ENCODE measurements at places on chromosomes 2 and 18.

- no peak for DNase-seq
- no peak overlapping the region for H3K4me3 ChIP-seq
- H3K36me3 ChIP-seq: no peaks in the 10 kb centered on the region
- no peak overlapping the region for H3K27ac ChIP-seq
- no peaks in the 10 kb centered on the region for H3K27me3 ChIP-seq
- H3K4me1 ChIP-seq: peaks cover 5% of the 10 kb centered on the region
Measured at GRCh38 chr2:121532347-121532766, 1.7 kb downstream of the RNU4ATAC start.

DNA sequence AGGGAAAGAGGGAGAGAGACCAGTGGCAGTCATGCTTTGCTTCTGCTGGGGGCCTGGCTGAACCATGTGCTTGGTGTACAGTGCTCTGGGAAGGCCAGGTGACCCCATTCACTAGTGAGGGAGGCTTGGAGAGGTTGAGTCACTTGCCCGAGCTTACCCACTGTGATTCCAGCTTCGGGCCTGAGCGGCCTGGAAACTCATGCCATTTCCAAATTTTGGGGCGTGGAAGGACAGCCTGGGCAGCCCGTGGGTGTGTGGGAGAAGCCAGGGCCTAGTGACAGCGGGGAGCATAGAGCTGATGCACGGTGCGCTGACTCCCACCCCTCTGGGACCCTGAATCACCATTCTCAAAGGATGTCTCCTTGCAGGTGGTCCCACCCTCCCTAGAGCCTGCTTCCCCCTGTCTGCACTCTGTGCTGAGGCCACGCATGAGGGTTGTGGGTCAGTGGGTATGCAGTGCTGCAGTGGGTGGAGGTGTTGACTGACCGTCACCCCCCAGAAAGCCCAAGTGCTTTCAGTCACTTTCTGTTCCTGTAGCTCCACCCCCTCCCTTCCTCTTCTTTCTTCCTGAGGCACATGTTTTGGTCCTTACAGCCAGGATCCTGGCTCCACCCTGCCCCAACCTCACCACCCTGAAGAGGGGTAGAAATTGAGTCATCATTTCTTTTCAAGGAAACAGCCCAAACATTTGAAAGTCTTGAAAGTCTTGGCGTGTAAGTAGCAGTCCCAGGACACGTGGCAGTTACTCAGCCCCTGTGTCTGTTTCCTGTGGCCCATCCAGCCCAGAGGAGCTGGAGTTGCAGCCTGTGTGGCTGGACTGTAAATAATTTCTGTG is 69.3 kb upstream of the MCFD2 start:
- peaks cover 29% of the 10 kb centered on the region for H3K4me1 ChIP-seq
- no peaks in the 10 kb centered on the region for H3K27me3 ChIP-seq
- H3K27ac ChIP-seq: peak overlapping the region; percentile 52
- H3K36me3 ChIP-seq: peaks cover 25% of the 10 kb centered on the region
- no peak overlapping the region for H3K4me3 ChIP-seq

DNA sequence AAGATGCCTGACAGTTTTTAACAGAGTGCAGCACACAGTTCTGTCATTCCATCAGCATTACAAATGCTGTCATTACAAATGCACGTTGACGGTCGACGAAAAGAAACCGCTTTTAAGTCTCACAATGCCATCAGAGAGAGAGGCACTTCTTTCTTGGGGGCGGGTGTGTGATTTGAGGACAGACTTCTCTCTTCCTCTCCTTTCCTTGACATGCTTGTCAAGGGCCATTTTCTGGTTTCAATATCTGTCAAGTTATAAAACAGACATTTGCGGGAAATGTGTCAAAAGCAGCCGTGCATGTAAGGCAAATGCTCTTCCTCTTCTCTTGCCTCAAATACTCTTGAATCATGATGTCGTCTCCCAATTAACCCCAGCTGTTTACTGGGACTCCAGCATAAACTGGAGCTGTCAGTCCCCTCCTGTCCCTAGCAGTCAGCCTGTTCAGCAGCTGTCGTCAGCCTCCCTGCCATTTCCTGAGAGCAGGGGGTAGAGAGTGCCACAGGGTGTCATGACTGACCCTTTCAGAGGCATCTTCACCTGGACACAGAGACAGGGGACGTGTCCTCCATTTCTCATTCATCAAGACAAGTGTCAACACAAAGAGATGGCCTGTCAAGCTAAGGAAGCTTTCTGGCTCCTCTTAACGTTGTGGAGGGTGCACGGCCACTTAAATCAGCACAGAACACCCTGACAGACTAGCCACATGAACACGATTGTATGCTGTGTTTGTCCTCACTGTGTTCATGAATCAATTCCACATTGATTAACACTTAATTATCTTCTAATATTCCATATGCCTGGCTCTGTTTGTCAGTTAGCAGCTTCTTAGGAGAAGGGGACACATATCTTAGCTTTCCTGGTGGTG is 305.4 kb upstream of the RAB6C start:
- H3K4me1 ChIP-seq: no peaks in the 10 kb centered on the region
- H3K36me3 ChIP-seq: no peaks in the 10 kb centered on the region
- H3K4me3 ChIP-seq: no peak overlapping the region
- H3K27ac ChIP-seq: no peak overlapping the region

GRCh38 chr2:9760069-9760901 is 83.0 kb upstream of the TAF1B start:
- no peak for DNase-seq
- no peak overlapping the region for H3K27ac ChIP-seq
- H3K27me3 ChIP-seq: no peaks in the 10 kb centered on the region
- H3K36me3 ChIP-seq: no peaks in the 10 kb centered on the region
- peaks cover 10% of the 10 kb centered on the region for H3K4me1 ChIP-seq
- no peak overlapping the region for H3K4me3 ChIP-seq

DNA sequence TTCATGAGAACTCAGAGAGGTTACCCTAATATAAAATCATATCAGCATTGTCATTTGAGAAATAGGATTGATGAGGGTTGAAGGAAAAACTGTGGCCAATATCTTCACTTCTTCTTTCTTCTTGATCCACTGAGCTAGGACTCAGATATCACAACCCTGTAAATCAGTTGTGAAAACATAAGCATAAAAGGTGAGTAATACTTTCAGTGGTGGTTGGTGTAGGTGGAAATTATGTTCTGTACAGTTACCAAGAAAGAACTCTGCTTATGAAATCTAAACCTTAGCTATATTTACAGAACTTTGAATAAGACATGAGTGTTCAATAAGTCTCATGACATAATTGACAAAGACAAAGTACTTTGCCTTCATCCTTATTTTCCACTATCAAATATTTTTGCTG is 56.3 kb downstream of the PAX3 start:
- H3K4me3 ChIP-seq: no peak overlapping the region
- H3K4me1 ChIP-seq: no peaks in the 10 kb centered on the region
- DNase-seq: no peak
- H3K36me3 ChIP-seq: no peaks in the 10 kb centered on the region

- DNase-seq: no peak
- H3K27ac ChIP-seq: no peak overlapping the region
- H3K4me1 ChIP-seq: peaks cover 14% of the 10 kb centered on the region
- no peaks in the 10 kb centered on the region for H3K27me3 ChIP-seq
- no peak overlapping the region for H3K4me3 ChIP-seq
Measured at GRCh38 chr18:67266246-67267237, 250.0 kb downstream of the DSEL start.

- no peaks in the 10 kb centered on the region for H3K4me1 ChIP-seq
- no peaks in the 10 kb centered on the region for H3K27me3 ChIP-seq
- no peak overlapping the region for H3K27ac ChIP-seq
- no peak for DNase-seq
Measured at GRCh38 chr2:19332503-19332902, 25.9 kb downstream of the OSR1 start.

- no peaks in the 10 kb centered on the region for H3K27me3 ChIP-seq
- H3K36me3 ChIP-seq: no peaks in the 10 kb centered on the region
- no peaks in the 10 kb centered on the region for H3K4me1 ChIP-seq
- H3K4me3 ChIP-seq: no peak overlapping the region
- DNase-seq: no peak
Measured at GRCh38 chr18:51128533-51128932, 68.9 kb downstream of the MEX3C start.

DNA sequence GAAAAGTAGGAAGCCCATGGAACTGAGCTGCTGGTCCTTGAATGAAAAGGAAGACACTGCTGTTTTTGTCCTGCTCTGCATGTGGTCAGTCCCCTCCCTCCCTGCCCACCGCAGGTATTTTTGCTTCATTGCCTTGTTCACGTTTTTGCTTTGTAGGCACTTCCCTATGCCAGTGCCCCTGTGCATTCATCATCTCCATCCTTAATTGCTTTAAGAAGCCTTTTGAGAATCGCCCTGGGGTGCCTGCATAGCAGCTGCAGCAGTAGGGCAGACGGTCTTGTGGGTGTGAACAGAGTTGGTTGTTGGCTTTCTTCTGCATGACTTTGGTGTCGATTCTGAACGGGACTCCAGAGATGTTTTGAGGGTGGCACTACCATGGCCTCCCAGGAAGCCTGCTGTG is 97.0 kb downstream of the CABLES1 start:
- no peak overlapping the region for H3K27ac ChIP-seq
- H3K4me3 ChIP-seq: no peak overlapping the region
- no peaks in the 10 kb centered on the region for H3K27me3 ChIP-seq
- no peak for DNase-seq

DNA sequence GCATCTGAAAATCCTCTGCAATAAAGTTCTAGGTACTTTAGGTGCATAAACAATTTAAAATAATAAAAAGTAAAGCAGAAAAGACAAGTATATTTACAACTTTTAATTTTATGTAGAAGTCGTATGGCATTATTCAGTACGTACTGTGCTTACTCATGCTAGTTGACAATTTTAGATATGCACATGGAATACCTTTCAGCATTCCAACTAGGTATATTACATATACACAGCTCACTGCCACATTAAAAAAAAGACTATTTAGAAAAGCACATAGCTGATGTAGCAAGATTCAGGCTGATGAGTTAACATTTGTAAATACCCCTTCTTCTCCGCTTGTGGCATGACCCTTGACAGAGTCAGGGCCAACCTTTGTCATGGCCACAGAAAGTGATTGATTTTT is 171.2 kb downstream of the FBXO15 start:
- no peaks in the 10 kb centered on the region for H3K36me3 ChIP-seq
- no peaks in the 10 kb centered on the region for H3K4me1 ChIP-seq
- no peaks in the 10 kb centered on the region for H3K27me3 ChIP-seq
- no peak overlapping the region for H3K4me3 ChIP-seq

Measured in effector memory CD4-positive, alpha-beta T cell (primary cell).